Astrocyte of the cerebellum (primary cell): ENCODE measurements at places on chromosomes 2 and 18.

GRCh38 chr18:48529796-48530195 is 9.0 kb upstream of the CTIF start:
- DNase-seq = no peak

- no peak for DNase-seq
These were observed 35.7 kb downstream of the COPS7B start for GRCh38 chr2:231821908-231822307.

DNA sequence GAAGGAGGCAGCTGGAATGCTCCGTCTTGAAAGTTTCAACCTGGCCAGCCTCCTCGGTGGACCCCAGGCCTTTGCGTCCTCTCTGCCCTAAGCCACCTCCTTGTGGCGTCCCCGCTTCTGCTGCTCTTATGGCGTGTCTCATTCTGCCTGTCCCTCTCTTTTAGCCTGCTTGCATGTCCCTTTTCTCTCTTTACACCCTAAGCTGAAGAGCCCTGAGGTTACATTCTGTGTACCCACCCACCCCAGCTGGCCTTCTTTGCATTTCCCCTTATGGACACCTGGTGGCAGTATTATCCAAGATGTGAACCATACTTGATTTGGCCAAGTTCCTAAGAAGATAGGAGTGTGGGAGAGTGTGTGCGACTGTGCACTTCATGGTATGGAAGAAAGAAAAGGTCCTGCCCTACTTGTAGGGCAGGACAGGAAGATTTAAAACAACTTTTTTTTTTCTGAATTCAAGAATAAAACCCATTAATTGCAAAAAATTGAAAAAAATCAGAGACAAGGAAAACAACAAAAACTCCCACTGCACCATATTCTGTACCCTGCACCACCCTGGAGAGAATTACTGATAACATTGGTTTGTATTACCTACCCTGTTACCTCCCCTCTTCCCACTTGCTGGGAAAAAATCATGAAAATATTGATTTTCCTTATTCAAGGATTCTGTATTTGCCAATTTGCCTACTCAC is 77.4 kb downstream of the DYSF start:
- DNase-seq = peak; percentile 9

DNA sequence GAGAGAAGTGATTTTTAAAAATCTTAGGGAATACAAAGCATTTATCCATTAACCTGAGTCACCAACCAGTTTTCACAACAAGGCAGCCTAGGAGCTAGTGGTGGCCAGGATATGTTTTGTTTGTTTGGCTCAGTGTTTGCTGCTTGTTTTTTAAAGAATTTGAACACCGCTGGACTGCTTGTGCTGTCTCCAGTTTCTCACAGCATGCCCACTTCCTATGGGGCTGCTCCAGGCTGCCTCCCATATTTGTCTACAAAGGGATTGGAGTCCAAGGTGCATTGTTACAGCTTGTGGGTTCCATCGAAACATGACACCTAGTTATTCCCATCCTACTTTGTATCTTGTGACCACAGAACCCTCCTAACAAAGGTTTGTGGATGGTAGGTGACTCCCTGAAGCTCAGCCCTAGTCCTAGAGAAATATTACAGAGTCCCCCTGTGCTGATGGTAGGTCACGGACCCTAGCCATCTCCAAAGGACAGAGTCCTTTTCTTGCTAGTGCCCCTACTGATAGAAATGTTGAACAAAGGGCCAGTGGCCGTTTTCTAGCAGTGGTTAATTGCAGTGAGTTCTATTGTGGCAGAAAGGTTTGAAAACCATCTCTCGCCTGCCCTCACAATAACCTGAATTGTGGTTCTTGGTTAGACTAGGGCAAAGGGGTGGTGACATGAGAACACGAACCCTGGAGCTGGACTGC is 23.2 kb downstream of the GPR39 start:
- DNase-seq = peak; percentile 69

DNA sequence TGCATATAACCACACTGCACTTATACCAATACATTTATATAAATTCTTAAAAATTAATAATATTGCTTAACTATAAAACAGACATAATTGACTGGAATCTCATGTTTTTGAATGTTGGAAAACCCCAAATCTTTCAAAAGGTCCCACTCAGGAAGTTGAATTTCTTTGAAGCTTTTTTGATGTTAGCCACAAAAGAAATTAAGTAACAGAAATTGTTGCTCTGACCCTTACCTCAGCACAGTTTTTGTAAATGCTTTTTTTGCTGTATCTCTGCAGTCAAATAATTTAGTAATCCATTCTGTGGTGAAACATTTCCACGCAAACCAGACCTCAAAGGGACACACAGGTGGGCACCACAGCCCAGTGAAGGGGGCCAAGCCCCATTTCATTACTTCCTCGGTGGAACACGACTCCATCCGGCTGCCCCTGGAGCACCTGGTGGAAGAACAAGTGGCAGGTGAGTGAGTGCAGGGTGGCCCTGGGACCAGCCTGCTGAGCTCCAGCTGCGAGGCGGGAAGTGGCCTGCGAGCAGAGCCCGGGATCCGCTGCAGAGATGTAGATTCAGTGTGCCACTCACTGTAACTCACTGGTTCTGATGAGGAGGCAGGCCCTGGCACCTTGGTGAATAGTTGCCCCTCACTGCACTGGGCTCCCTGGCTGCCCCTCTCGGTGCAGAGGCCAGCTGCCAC is 8.4 kb downstream of the SCLY start:
- DNase-seq = no peak

DNA sequence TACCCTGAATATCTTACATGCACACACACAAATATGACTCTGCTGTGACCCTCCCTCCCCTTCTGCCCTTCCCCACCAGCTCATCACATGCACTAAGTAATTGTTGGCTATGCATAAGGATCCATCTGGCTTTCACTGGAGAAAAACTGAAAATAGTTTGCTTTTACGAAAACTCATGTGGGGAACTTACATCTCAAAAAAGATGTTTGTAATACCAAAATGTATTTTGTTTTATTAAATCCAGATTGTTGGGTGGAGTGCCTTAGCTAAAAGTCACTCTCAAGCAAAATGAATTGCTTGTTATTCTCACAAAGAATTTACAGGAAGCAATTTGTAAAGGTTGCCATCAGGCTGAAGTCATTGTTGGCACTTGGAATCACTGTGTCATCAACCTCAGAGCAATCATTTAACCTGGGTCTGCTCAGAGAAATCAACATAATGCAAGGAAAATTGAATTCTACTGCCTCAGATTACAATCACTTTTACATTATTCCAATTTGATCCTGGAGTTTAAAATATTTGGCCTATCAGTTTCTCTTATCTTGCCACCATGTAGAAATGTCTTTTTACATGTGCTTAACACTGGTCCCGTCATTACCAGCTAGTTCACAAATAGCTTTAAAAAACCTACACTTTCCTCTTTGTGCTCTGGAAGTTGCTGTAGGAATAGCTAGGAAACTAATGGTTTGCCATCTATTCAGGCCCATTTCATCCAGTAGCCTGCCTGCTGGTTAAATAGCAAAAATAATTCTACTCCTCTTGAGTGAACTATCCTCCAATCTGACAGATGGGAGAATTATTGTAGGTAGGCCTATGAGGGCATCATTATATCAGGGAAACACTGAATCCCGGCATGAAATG is 90.3 kb upstream of the TMEM17 start:
- DNase-seq = peak; percentile 65

- DNase-seq = no peak
These were observed 25.7 kb downstream of the DHX57 start for GRCh38 chr2:38850045-38850444.

- DNase-seq = no peak
These were observed 24.4 kb downstream of the EHD3 start for GRCh38 chr2:31258351-31258750.

GRCh38 chr2:78260861-78261260 is 738.7 kb upstream of the LRRTM4 start:
- DNase-seq = no peak

GRCh38 chr2:88832311-88832991 is 141.0 kb downstream of the RPIA start:
- DNase-seq = no peak

DNA sequence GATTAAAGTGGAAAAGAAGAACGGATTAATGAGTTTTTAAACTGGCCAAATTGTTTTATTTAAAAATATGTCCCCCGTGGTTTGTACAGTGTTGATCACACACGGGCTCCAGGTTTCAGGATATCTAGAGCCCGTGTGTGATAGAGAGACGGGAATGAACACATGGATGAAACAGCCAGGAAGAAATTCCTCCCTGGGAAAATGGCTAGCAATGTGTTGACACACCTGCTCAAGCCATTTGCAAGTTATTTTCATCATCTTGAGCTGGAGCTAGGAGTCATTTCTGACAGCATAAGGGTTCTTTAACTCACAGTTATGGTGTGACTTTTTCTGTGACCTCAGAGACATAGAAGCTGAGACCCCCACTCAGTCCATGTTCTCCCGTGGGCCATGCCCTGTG is 81.6 kb downstream of the LRRFIP1 start:
- no peak for DNase-seq
